ENCODE measurements at places on chromosomes 5 and 9. TPM values are rescaled to one million over a fixed set of nuclear protein-coding genes. Genes with fewer than 3 reads are reported as not detected.

SAPCD2 gene
- 4.0 TPM for total RNA-seq

KIF2A gene
- total RNA-seq = 37.4 TPM

PCDHA1 gene
- total RNA-seq = not detected

MCTP1 gene
- total RNA-seq = 6.8 TPM

DHFR gene
- total RNA-seq = 14.0 TPM

TERT gene
- total RNA-seq = not detected

DBH gene
- total RNA-seq = not detected

CDH6 gene
- not detected for total RNA-seq

CYLC2 gene
- total RNA-seq = not detected

PCA3 gene
- not detected for total RNA-seq

LCN15 gene
- not detected for total RNA-seq

MARCHF3 gene
- total RNA-seq = 2.1 TPM

TRAF1 gene
- total RNA-seq = 0.38 TPM

UBAC1 gene
- 38.0 TPM for total RNA-seq

TXNDC8 gene
- not detected for total RNA-seq

PTPN3 gene
- 22.1 TPM for total RNA-seq

CCDC152 gene
- 5.3 TPM for total RNA-seq

NAIF1 gene
- total RNA-seq = 6.4 TPM

TUT7 gene
- 21.0 TPM for total RNA-seq

PCDHGC5 gene
- 1.2 TPM for total RNA-seq

SHISAL2B gene
- not detected for total RNA-seq

PAM gene
- total RNA-seq = 60.6 TPM
